Heart left ventricle (tissue), 16 donors: ENCODE measurements at places on chromosomes 3 and 15. TPM values are rescaled to one million over a fixed set of nuclear protein-coding genes. Genes with fewer than 3 reads are reported as not detected.

- H3K27me3 ChIP-seq: no peaks in the 10 kb centered on the region
- H3K4me3 ChIP-seq: no peak overlapping the region
- peaks cover 10% of the 10 kb centered on the region for H3K4me1 ChIP-seq
- DNase-seq: no peak
- H3K27ac ChIP-seq: no peak overlapping the region
Measured at GRCh38 chr3:64240396-64240795, 15.1 kb upstream of the PRICKLE2 start.

- H3K27me3 ChIP-seq: no peaks in the 10 kb centered on the region
- no peak overlapping the region for H3K4me3 ChIP-seq
- H3K36me3 ChIP-seq: no peaks in the 10 kb centered on the region
Measured at GRCh38 chr3:87390353-87390752, 114.0 kb upstream of the POU1F1 start.

GRCh38 chr3:80238152-80238551 lies 470.4 kb upstream of the ROBO1 start:
- no peak overlapping the region for H3K27ac ChIP-seq

- H3K4me3 ChIP-seq: no peak overlapping the region
- H3K27me3 ChIP-seq: no peaks in the 10 kb centered on the region
- H3K36me3 ChIP-seq: no peaks in the 10 kb centered on the region
- H3K4me1 ChIP-seq: no peaks in the 10 kb centered on the region
- DNase-seq: no peak
Measured at GRCh38 chr15:86082619-86083380, 3.1 kb downstream of the AGBL1 start.

Gene FYCO1
- 159 TPM for total RNA-seq

DNA sequence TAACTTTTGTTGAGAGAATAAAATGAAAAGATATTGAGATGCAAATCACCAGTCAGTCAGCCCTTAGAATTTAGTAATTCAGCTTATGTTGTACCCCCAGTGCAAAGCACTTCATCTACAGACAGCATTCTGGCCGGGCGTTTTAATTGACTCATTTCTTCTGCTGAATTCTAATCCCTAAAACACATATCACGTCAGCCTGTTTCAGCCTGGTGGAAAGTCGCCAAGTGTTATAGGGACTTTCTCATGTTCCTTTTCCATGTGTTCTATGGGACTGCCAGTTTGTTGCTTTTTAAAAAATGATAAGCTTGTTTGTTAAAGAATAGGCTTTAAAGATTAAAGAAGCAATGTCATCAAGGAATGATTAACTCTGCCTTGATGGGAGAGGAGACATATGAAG lies 169.7 kb upstream of the BFSP2 start:
- H3K27me3 ChIP-seq: no peaks in the 10 kb centered on the region
- H3K36me3 ChIP-seq: no peaks in the 10 kb centered on the region
- no peak for DNase-seq
- H3K4me1 ChIP-seq: no peaks in the 10 kb centered on the region
- H3K4me3 ChIP-seq: no peak overlapping the region
- no peak overlapping the region for H3K27ac ChIP-seq

DNA sequence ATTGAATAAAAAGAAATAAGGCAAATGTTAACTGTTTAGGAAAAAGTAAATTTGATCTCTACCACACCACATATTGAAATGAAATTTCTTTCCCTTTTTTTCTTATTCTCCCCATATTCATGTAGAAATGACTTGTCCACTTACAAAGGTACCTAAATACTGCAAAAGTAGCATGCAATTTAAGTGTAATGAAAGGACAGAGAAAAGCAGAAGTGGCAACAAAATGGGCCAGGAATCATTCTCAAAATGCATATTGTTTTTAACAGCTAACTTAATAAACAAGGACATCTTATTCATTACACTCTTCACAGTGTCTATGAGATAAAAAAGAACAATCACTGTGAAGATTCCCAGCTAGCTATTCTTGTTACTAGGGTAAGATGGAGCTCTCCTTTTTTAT lies 40.6 kb upstream of the FGF7 start:
- H3K27ac ChIP-seq: no peak overlapping the region
- H3K36me3 ChIP-seq: no peaks in the 10 kb centered on the region
- no peak overlapping the region for H3K4me3 ChIP-seq
- no peaks in the 10 kb centered on the region for H3K27me3 ChIP-seq

Gene SLC38A3
- total RNA-seq: 14.8 TPM

- H3K36me3 ChIP-seq: peaks cover 85% of the 10 kb centered on the region
- no peak overlapping the region for H3K27ac ChIP-seq
- peaks cover 7% of the 10 kb centered on the region for H3K4me1 ChIP-seq
- DNase-seq: no peak
- no peak overlapping the region for H3K4me3 ChIP-seq
Measured at GRCh38 chr3:12611117-12611516, 52.8 kb downstream of the RAF1 start.

Gene DAZL
- total RNA-seq: not detected
